ENCODE measurements at places on chromosomes 13 and 19.
A peak's percentile ranks its signal among the peaks of the same experiment; 100 is the strongest.

- H3K36me3 ChIP-seq: peaks cover 41% of the 10 kb centered on the region
- no peak for DNase-seq
- peaks cover 28% of the 10 kb centered on the region for H3K4me1 ChIP-seq
- no peaks in the 10 kb centered on the region for H3K27me3 ChIP-seq
Measured at GRCh38 chr19:36668646-36669045, 2.0 kb upstream of the ZNF461 start.

DNA sequence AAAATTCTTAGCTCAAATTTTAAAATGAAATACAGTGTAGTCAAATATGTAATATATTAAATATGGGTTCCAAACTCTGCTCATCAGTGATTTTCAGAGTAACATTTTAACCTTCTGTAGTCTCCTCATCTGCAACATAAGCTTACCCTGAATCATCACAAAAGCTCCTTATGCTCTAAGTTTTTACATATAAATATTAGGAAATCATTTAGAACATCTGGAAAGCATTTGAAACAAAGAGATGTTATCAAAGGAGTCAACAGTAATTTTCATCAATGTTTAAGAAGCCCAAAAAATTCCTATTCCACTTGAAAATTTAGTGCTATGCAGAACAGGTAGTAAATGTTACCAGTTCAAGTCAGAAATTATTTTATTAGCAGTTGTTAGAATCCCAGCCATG, 224.7 kb downstream of the DCT start:
- no peak overlapping the region for H3K4me3 ChIP-seq
- DNase-seq: no peak
- H3K36me3 ChIP-seq: no peaks in the 10 kb centered on the region
- no peak overlapping the region for H3K27ac ChIP-seq
- H3K4me1 ChIP-seq: no peaks in the 10 kb centered on the region

DNA sequence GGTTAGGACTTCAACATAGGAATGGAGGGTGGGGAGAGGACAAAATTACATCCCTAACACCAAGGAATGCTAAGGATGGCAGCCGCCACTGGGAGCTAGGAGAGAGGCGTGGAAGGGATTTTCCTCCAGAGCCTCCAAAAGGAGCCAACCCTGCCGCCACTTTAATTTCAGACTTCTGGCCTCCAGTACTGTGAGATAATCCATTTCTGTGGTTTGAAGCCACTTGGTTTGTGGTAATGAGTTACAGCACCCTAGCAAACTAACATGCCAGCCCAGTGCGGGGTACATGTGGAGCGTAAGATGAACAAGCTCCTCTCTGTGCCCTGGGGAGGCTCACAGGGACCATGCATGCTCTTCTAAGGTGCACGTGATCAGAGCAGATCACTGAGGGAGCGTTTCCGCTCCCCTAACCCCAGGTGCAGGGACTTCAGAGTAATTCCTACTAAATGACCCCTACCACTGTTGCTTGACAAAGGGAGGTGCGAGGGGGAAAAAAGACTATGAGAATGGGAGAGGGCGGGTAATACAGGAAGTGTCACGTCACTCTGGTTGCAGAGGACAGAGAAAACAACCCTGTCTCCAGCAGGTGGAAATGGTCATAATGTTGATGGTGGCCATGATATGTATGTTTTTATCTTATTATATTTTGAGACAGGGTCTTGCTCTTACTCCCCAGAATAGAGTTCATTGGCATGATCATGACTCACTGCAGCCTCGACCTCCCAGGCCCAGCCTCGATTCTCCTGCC, 12.0 kb downstream of the FPR1 start:
- no peak for DNase-seq
- H3K4me3 ChIP-seq: no peak overlapping the region
- H3K36me3 ChIP-seq: no peaks in the 10 kb centered on the region
- H3K4me1 ChIP-seq: peaks cover 6% of the 10 kb centered on the region

- no peak overlapping the region for H3K27ac ChIP-seq
- peaks cover 7% of the 10 kb centered on the region for H3K36me3 ChIP-seq
- no peaks in the 10 kb centered on the region for H3K27me3 ChIP-seq
- H3K4me1 ChIP-seq: no peaks in the 10 kb centered on the region
Measured at GRCh38 chr19:43478323-43478722, 12.9 kb upstream of the LYPD3 start.

DNA sequence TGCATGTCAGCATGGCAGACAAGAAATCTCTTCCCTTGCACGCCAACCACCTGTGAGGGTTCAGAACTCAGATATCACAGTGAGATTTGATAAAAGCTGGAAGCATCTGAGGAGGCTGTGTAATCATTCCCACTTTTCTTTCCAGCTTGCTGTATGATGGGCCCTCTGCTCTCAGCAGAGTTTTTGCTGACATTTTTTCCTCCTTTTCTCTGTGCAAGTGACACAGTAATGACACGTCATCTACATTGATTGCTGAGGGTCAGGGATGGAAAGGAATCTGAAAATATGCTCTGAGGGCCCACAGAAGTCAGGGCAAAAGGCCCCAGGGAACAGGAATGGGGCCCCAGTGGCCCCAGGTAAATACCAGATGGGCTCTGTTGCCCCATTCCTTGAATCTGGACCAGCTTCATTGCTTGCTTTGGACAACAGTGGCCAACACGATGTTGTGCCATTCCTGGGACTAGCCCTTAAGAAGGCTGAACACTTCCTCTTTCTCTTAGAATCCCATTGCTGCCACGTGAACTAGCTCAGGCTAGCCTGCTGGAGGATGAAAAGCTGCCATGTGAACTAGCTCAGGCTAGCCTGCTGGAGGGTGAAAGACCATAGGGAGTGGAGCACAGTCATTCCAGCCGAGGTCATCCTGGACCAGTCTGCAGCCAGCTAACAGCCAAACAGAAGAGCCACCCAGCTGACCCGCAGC, 68.2 kb downstream of the CACNA1A start:
- H3K4me1 ChIP-seq: no peaks in the 10 kb centered on the region
- H3K27ac ChIP-seq: no peak overlapping the region
- DNase-seq: no peak

GRCh38 chr19:29796173-29796573, 15.6 kb upstream of the CCNE1 start:
- H3K4me3 ChIP-seq: no peak overlapping the region
- no peaks in the 10 kb centered on the region for H3K4me1 ChIP-seq
- DNase-seq: no peak
- peaks cover 31% of the 10 kb centered on the region for H3K27me3 ChIP-seq

GRCh38 chr13:71751073-71751472, 115.9 kb downstream of the DACH1 start:
- no peak overlapping the region for H3K27ac ChIP-seq
- H3K4me3 ChIP-seq: no peak overlapping the region
- DNase-seq: no peak
- H3K4me1 ChIP-seq: no peaks in the 10 kb centered on the region
- H3K36me3 ChIP-seq: no peaks in the 10 kb centered on the region

GRCh38 chr19:8321986-8322637, 816 bp downstream of the RPS28 start:
- peaks cover 41% of the 10 kb centered on the region for H3K4me1 ChIP-seq
- DNase-seq: no peak
- H3K27me3 ChIP-seq: no peaks in the 10 kb centered on the region
- peak overlapping the region; percentile 99 for H3K27ac ChIP-seq
- peaks cover 22% of the 10 kb centered on the region for H3K36me3 ChIP-seq

DNA sequence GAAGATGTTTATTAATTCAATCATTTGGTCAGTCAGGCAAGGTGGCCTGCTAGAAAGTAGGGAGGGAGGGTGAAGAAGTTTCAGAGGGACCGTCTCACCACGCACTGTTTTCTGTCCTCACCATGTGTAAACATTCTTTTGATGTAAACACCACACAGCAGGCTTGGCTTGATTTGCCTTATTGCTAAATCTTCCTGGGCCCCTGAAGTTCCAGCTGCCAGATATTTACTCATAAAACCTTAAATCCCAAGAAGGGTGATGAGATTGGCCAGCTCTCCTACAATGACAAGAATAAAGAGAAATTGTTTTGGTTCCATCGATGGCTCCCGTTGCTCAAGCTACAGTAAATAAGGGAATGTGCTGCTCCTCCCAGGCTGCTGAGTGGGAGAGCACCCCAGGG, 198.2 kb upstream of the TMTC4 start:
- no peak for DNase-seq
- no peaks in the 10 kb centered on the region for H3K36me3 ChIP-seq
- no peak overlapping the region for H3K27ac ChIP-seq
- H3K4me3 ChIP-seq: no peak overlapping the region

- no peak overlapping the region for H3K4me3 ChIP-seq
- H3K27ac ChIP-seq: no peak overlapping the region
- peaks cover 85% of the 10 kb centered on the region for H3K36me3 ChIP-seq
- DNase-seq: no peak
- H3K27me3 ChIP-seq: no peaks in the 10 kb centered on the region
Measured at GRCh38 chr13:112828082-112828699, 138.4 kb downstream of the ATP11A start.

GRCh38 chr13:73142071-73142470, 83.3 kb downstream of the KLF5 start:
- no peaks in the 10 kb centered on the region for H3K4me1 ChIP-seq
- H3K36me3 ChIP-seq: no peaks in the 10 kb centered on the region
- no peak for DNase-seq
- H3K4me3 ChIP-seq: no peak overlapping the region
- H3K27me3 ChIP-seq: peaks cover 4% of the 10 kb centered on the region

DNA sequence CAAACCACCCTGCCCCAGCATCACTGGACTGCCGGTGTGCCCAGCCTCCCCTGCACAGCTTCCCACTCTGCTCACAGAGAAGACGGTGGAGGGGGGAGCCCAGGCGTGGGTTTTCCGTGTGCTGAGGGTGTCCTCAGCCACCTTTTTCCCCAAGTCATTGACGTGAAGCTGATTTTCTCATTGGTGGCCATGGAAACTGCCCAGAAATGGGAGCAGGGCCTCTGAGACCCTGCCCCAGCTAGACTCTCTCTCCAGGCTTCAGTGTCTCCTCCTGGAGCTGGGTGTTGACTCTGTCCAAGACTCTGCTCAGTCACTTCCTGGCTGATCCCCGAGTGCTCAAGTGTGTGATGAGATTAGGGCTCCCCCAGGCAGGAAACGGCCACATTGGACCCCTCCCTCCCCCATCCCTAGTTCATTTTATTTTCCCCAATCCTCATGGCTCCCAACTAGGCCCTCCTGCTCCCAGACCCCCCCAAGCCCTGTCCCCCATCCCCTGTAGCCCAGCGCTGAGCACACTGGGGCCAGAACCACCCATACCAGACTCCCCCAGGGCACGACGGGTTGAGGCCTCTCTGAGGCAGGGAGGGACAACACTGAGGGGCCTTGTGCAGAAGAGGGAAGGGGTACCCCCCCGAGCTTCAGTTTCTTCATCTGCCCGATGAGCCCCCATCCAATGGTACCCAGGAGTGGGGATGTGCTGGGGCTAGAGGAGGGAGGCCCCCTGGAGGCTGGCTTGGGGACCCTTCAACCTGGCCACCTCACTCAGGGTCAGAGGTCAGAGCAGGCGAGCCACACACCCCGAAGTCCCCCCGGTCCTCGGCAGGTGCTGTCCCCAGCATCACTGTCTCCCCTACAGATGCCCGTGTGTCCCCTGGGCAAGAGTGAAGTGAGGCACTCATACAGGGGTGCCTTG, 1.2 kb upstream of the F2RL3 start:
- H3K36me3 ChIP-seq: peaks cover 5% of the 10 kb centered on the region
- DNase-seq: no peak
- H3K27me3 ChIP-seq: peaks cover 12% of the 10 kb centered on the region
- no peak overlapping the region for H3K27ac ChIP-seq

- peaks cover 23% of the 10 kb centered on the region for H3K4me1 ChIP-seq
- no peak overlapping the region for H3K27ac ChIP-seq
- no peak for DNase-seq
- peak overlapping the region; percentile 12 for H3K4me3 ChIP-seq
Measured at GRCh38 chr19:498977-499623, 2.8 kb downstream of the MADCAM1 start.

DNA sequence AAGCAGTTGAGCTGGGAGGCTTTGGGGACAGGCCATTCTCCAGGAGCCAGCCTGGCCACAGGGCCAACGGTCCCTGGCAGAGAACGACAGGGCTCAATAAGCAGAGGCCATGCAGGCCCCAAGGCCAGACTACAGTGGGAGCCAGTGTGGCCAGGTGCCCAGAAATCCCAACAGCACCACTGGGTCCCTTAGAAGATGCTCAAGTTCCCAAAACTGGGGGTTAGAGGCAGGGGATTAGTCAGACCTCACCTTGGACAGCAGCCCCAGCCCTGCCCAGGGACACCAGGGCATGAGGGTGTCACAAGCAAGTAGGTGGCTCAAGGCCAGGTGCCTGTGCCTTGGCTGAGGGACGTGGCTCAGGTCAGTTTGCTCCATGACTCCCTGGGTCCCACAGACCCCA, 12.8 kb downstream of the SCGB2B2 start:
- DNase-seq: no peak
- H3K4me1 ChIP-seq: peaks cover 11% of the 10 kb centered on the region
- no peak overlapping the region for H3K4me3 ChIP-seq
- peaks cover 2% of the 10 kb centered on the region for H3K27me3 ChIP-seq

DNA sequence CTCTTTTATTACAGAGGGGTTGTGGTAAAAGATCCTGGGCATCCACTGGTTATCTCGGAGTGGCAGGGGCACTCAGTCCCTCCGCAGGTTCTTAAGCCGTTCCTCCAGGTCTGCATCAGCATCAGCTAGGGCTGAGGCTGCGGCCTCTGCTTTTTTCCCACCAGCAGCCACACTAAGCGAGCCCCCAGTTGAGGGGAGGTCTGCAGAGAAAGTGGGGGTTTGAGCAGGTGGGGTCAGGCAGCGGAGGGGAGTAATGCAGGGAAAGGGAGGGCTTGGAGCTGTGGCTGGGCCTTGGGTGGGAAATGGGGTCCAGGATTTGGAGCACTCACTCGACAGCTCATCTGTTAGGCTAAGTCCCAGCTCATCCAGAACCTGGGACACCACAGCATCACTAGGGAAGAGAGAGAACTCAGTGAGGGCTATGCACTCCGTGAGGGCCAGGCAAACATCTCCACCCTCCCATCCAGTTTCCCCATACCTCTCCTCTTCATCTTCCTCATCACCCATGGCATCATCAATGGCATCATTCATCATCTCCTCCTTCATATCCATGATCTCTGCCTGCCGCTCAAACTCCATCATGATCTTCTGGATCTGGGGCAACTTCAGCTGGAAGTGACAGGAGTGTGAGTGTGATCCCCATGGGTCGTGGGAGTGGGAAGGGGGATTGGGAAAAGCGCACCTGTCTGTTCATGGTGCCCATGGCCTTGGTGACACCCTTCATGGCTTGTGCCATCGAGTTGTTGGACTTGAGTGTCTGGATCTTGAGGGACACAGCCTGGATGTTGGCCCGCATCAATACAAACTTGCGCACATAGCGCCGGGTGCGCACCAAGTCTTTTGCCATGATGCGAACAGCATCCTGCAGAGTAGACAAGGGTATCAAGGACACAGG, 3.1 kb downstream of the CHMP2A start:
- no peak overlapping the region for H3K4me3 ChIP-seq
- H3K4me1 ChIP-seq: peaks cover 48% of the 10 kb centered on the region
- H3K27me3 ChIP-seq: no peaks in the 10 kb centered on the region

- no peaks in the 10 kb centered on the region for H3K4me1 ChIP-seq
- no peaks in the 10 kb centered on the region for H3K36me3 ChIP-seq
- no peak overlapping the region for H3K4me3 ChIP-seq
- DNase-seq: no peak
Measured at GRCh38 chr13:109906976-109907375, 120.6 kb upstream of the IRS2 start.

GRCh38 chr19:306151-306900, 15.1 kb upstream of the PLPP2 start:
- DNase-seq: no peak
- peaks cover 2% of the 10 kb centered on the region for H3K4me1 ChIP-seq
- no peaks in the 10 kb centered on the region for H3K27me3 ChIP-seq
- no peak overlapping the region for H3K27ac ChIP-seq
- no peak overlapping the region for H3K4me3 ChIP-seq

GRCh38 chr13:98947925-98948324, 29.9 kb downstream of the DOCK9 start:
- H3K36me3 ChIP-seq: peaks cover 8% of the 10 kb centered on the region
- H3K4me3 ChIP-seq: no peak overlapping the region
- H3K4me1 ChIP-seq: no peaks in the 10 kb centered on the region
- H3K27ac ChIP-seq: no peak overlapping the region
